Stimulated activated CD8-positive, alpha-beta memory T cell treated with anti-CD3 and anti-CD28 coated beads, Interleukin-4, amount 100 ng/mL, for 4 hours (primary cell): ENCODE measurements at places on chromosomes 16 and 17.

DNA sequence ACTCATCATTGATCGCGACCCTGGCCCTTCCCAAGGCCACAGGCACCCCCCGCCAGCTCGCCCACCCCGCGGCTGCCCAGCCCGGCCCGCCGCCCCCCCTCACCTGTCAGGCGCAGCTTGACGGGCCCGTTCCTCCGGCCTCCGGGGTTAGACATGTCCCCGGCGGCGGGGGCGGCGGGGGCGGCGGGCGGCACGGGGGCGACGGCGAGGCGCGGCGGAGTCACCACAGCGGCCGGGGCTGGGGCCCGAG lies 456 bp downstream of the SMURF2 start:
- peak; percentile 12 for DNase-seq

DNA sequence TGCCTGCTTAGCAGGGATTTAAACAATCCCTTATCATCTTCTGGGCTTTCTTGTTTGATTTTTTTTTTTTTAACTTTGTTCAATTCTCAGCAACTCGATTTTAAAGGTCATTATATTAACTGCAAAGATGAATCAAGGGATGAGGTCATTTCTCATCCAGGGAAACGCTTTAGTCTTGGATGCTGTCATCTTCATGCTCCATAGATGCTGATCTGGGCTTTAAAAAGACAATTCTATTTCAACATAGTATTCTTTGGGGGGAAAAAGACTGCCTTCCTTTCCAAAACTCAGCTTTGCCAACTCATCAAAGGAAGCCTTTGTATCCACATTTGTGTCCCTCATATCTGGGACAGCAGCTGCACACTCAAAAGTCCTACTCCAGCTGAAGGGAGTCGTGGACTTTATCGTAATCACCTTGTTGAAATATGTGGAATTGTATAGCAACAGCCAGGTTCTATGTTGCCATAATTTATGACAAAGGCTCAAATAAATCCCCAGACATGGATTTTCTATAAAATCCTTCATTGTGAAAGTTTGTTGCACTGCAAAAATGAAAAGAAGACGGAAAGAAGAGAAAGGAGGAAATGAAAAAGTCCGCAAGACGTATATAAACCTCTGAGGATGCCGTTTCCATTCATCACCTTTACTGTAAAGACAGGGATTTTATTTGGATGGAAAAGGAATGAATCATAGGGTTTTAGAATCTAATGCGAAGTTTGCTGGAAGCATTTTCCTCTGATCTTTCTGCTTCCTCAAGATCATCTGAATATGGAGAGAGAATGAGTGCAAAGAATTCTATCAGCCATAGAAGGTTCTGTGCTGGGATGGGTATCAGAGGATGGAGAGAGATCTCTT lies 48.6 kb upstream of the XYLT1 start:
- no peak for DNase-seq

DNA sequence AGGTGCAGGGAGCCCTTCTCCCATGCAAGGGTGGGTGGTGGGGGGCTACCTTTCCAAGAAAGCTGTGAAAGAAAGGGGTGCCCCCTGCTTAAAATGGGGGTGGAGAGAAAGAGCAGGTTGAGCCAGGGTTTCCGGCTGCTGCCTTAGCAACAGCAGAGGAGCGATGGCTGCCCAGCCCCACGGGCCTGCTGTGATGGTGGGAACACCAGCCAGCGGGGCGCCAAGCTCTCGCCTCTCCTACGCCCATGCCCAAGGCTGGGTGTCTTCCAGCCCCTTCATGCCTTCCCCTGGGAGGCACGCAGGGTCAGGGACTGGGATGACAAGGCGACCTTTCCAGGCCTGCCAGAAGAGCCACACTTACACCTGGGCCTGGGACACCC lies 3.0 kb downstream of the FMNL1 start:
- no peak for DNase-seq

DNA sequence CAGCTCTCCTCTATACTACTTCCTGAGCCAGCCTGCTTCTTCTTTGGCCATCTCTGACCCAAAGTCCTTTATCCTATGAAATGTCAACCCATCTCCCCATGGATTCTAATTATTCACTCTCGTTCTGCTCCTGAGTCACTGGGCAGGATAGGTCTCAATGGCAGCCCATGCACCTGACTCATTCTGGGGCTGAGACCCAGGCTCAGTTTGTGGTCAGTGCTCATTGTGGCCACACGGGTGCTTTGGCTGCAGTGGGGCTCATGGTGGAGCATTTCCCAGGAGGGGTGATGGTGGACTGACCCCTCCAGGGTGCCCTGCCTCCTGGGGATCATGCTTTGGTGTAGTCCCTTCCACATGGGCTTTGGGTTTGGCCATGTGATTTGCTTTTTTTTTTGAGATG lies 154.8 kb upstream of the WSCD1 start:
- DNase-seq: no peak

DNA sequence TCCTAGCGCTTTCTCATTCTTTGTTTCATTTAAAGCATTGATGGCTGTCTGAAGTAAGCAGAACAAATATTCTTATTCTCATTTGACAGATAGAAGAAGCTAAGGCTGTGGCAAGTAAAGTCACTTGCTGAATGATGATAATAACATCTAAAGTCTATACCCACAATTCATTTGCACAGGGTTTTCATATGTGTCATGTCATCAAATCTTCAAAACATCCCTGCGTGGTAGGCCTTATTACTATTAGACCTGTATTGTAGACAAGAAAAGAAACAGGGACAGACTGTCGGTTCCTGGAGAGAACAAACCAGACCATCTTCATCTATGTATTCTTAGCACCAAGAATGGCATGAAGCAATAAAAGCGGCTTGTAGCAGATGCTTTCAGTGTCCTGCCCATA lies 85.9 kb downstream of the ASIC2 start:
- DNase-seq: no peak

- DNase-seq: no peak
Observed at GRCh38 chr17:49691086-49691676, 13.3 kb upstream of the SPOP start.

DNA sequence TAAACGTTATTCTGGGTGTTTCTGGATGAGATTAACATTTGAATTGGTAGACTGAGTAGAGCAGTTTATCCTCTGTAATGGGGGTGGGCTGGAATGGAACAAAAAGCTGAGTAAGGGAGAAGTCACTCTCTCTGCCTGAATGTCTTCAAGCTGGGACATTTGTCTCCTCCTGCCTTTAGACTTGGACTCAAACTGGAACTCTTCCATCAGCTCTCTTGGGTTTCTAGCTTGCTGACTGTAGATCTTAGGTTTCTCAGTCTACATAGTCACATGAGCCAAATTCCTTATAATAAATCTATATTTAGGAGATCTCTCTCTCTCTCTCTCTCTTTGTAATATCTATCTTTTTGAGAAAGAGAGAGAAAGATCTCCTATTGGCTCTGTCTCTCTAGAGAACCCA lies 553.3 kb upstream of the CDH11 start:
- no peak for DNase-seq
